Activated T-cell treated with anti-CD3 and anti-CD28 coated beads, Interleukin-2, amount 50 U/mL, for 72 hours (primary cell): ENCODE measurements at places on chromosomes 6 and 20.

GRCh38 chr20:6040958-6041807 lies 12.7 kb downstream of the LRRN4 start:
- no peak for DNase-seq
- H3K4me3 ChIP-seq, result no peak overlapping the region
- H3K27me3 ChIP-seq, result no peaks in the 10 kb centered on the region

GRCh38 chr6:129696028-129696418 lies 14.0 kb downstream of the ARHGAP18 start:
- peak overlapping the region; percentile 57 for H3K27ac ChIP-seq
- peaks cover 41% of the 10 kb centered on the region for H3K4me1 ChIP-seq
- peak overlapping the region; percentile 59 for H3K4me3 ChIP-seq
- H3K27me3 ChIP-seq, result no peaks in the 10 kb centered on the region

DNA sequence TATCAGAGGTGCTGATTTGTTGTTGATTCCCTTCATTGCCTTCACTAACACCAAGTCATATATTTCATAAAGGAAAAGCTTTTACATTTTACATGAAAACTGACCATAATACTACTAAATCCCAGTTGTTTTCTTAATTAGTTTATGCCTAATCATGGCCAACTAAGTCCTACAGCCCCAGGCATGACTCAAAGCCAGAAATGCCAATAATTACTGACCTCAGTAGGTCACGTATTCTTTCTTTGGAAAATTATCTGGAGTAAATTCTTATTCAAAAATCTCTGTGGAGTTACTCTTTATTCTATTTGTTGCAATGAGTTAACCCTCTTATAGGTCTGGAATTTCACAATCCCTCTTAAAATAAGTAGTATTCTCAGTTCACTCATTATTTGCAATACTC lies 13.5 kb upstream of the MYB start:
- H3K27ac ChIP-seq, result no peak overlapping the region
- no peak overlapping the region for H3K4me3 ChIP-seq
- H3K27me3 ChIP-seq, result no peaks in the 10 kb centered on the region
- DNase-seq, result no peak
- no peaks in the 10 kb centered on the region for H3K36me3 ChIP-seq
- H3K4me1 ChIP-seq, result peaks cover 55% of the 10 kb centered on the region

- no peak overlapping the region for H3K4me3 ChIP-seq
- DNase-seq, result no peak
- peaks cover 17% of the 10 kb centered on the region for H3K4me1 ChIP-seq
- no peaks in the 10 kb centered on the region for H3K27me3 ChIP-seq
- H3K36me3 ChIP-seq, result peaks cover 7% of the 10 kb centered on the region
These were observed 20.5 kb downstream of the UBE2V1 start for GRCh38 chr20:50092436-50092835.
